ENCODE measurements at places on chromosomes 1 and 21. TPM values are rescaled to one million over a fixed set of nuclear protein-coding genes. Genes with fewer than 3 reads are reported as not detected.

TRPM2 gene
- 9.2 TPM for total RNA-seq

CTH gene
- total RNA-seq = 7.8 TPM

SPATA46 gene
- not detected for total RNA-seq

GJA5 gene
- total RNA-seq = 2.3 TPM

GJC2 gene
- 0.92 TPM for total RNA-seq

KRTAP19-1 gene
- not detected for total RNA-seq

ANKRD45 gene
- total RNA-seq = 20.3 TPM

KCNJ9 gene
- total RNA-seq = 18.5 TPM

DNAJC6 gene
- 220 TPM for total RNA-seq

BCAS2 gene
- 55.6 TPM for total RNA-seq

CD5L gene
- total RNA-seq = 0.69 TPM

PIGR gene
- total RNA-seq = not detected

SRSF11 gene
- total RNA-seq = 130 TPM

NOS1AP gene
- 7.6 TPM for total RNA-seq

S100A10 gene
- 16.4 TPM for total RNA-seq

OPRD1 gene
- total RNA-seq = 2.8 TPM

PBX1 gene
- 142 TPM for total RNA-seq

LRRN2 gene
- 20.5 TPM for total RNA-seq

LMX1A gene
- 3.7 TPM for total RNA-seq

LCE1C gene
- total RNA-seq = not detected

CFHR2 gene
- total RNA-seq = not detected

NEXN gene
- total RNA-seq = 1.2 TPM

ILDR2 gene
- total RNA-seq = 76.8 TPM

ITLN1 gene
- not detected for total RNA-seq

MAN1C1 gene
- total RNA-seq = 11.1 TPM

CDA gene
- not detected for total RNA-seq

PADI1 gene
- total RNA-seq = 0.92 TPM

COL11A1 gene
- total RNA-seq = 36.7 TPM

LEFTY2 gene
- 0.23 TPM for total RNA-seq

FMOD gene
- total RNA-seq = 0.92 TPM

HSD11B1 gene
- total RNA-seq = 0.46 TPM

TSTD1 gene
- 52.1 TPM for total RNA-seq

SLC44A5 gene
- total RNA-seq = 47.5 TPM

SYT6 gene
- 19.1 TPM for total RNA-seq

DENND2D gene
- 2.3 TPM for total RNA-seq

LCE3E gene
- total RNA-seq = not detected

CRYAA gene
- total RNA-seq = not detected

C1QA gene
- 17.5 TPM for total RNA-seq

SSBP3 gene
- total RNA-seq = 36.7 TPM

THEM5 gene
- total RNA-seq = not detected

DISC1 gene
- 12.7 TPM for total RNA-seq

CNIH3 gene
- 21.5 TPM for total RNA-seq

CHAF1B gene
- total RNA-seq = 3.9 TPM

FOXD2 gene
- 0.46 TPM for total RNA-seq

IFI6 gene
- total RNA-seq = 51.4 TPM

OR1C1 gene
- total RNA-seq = not detected

SLC22A15 gene
- total RNA-seq = 28.6 TPM

RABGAP1L gene
- 136 TPM for total RNA-seq

HSD3B2 gene
- total RNA-seq = not detected

VANGL2 gene
- 17.8 TPM for total RNA-seq

LYPLA2 gene
- 43.8 TPM for total RNA-seq

Data from diencephalon (tissue), 1 donor.